ENCODE measurements at places on chromosomes 2 and 18. TPM values are rescaled to one million over a fixed set of nuclear protein-coding genes. Genes with fewer than 3 reads are reported as not detected.

The GPR35 gene
- total RNA-seq = 0.53 TPM

The SULT1C2 gene
- total RNA-seq = 1.9 TPM

The ATG4B gene
- total RNA-seq = 41.5 TPM

The TM4SF20 gene
- total RNA-seq = not detected

The AMER3 gene
- not detected for total RNA-seq

The PSMG2 gene
- 27.0 TPM for total RNA-seq

The SAG gene
- not detected for total RNA-seq

The GKN2 gene
- total RNA-seq = not detected
